NCI-H510A (cell line): ENCODE measurements at places on chromosomes 1 and 21.

DNA sequence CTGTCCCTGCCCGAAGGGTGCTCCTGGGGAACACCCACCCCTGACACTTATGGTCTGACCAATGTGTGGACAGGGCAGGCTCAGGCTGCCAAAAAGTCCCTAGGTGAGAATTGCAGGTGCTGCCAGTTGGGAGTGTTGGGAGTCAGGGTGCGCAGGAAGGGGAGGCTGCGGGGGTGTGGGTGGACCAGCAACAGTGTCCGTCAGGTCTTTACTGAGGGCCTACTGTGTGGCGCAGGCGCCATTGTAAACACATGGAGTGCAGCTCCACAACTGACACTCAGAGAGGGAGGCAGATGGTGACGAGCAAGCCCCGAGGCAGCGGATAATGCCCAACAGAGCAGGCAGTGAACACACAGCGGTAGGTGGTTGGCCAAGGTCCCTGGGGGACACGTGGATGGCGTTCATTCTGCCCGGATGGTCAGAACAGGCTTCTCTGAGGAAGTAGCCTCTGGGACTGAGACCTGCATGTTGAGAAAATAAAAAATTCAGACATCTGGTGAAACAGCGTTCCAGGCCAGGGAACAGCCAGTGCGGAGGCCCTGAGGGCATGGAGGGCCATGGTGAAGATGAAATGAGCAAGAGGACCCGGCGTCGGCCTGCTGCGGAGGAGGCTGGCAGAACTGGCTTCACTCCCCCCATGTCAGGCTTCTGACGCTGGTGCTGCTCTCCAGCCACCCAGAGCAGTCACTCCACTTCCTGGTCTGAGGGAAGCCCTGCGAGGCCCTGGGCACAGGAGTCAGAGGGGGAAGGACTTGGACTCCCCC lies 136.2 kb upstream of the ZBTB40 start:
- DNase-seq, result no peak

GRCh38 chr1:175158170-175158591 lies 34.4 kb downstream of the KIAA0040 start:
- no peak for DNase-seq

GRCh38 chr1:81493102-81493869 lies 307.4 kb upstream of the ADGRL2 start:
- DNase-seq, result no peak

- no peak for DNase-seq
These were observed 12.9 kb upstream of the CEP85 start for GRCh38 chr1:26221094-26221493.

- no peak for DNase-seq
These were observed 272.9 kb upstream of the C1orf174 start for GRCh38 chr1:4172644-4173599.

DNA sequence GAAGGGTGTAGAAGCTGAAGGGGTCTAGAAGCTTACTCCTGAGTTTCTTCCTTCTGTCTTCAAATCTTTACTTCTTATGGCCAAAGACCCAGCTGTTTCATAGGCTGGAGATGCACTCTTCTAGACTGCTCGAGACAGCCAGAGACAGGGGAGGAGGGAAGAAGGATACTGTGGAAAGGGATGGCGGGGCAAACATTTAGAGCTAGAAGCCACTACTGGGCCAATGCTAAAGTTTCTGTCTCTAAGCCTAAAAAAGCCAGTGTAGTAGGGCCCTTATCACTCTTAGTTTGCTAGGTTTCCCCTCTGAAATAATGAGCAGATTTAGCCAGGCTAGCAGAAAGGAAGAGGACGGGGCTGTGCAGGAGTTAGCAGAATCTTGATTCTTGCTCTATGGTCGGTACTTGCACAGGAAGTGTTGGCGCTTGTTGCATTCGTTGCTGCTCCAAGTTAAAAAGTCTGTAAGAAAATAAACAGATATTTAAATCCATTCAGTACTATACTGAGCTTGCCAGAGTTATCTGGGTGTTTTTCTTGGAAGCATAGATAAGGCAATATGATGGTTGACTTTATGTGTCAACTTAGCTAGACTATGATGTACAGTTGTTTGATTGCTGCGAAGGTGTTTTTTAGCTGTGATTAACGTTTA lies 16.9 kb downstream of the REG4 start:
- DNase-seq, result no peak

DNA sequence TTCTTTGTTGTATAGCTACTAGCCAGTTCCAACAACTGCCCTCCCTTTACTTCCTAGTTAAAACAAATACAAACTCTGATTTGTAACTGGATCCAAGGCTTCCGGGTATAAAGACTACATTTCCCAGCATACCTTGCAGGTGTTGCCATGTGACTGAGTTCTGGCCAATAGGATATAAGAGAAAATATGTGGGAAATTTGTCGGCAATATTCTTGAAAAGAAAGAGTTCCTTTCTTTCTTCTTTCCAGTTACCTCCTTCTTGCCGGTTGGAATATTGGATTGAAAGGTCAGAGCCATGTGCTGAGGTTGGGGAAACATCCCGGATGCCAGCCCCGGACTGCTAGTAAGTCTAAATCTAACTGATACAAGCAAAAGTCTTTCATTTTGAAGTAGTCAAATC lies 23.0 kb upstream of the ZBTB40 start:
- DNase-seq, result no peak

DNA sequence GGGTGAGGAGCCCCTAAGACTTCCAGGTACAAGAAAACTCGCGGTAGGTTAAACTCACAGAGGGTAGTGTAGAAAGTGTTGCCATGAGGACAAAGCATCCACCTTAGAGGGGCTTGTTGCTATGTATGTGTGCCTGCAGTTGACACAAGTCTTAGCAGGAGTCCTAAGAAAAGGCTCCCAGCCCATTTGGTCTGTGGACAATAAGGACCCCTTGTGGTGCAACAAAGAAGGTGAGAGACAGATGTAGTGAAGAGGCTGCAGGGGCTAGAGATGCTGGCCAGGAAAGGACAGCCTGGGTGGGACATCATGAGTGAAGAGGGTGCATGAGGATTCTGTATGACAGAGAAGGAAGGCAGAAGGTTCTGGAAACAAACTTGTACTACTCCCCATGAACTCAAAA lies 36.3 kb upstream of the IL10 start:
- no peak for DNase-seq

DNA sequence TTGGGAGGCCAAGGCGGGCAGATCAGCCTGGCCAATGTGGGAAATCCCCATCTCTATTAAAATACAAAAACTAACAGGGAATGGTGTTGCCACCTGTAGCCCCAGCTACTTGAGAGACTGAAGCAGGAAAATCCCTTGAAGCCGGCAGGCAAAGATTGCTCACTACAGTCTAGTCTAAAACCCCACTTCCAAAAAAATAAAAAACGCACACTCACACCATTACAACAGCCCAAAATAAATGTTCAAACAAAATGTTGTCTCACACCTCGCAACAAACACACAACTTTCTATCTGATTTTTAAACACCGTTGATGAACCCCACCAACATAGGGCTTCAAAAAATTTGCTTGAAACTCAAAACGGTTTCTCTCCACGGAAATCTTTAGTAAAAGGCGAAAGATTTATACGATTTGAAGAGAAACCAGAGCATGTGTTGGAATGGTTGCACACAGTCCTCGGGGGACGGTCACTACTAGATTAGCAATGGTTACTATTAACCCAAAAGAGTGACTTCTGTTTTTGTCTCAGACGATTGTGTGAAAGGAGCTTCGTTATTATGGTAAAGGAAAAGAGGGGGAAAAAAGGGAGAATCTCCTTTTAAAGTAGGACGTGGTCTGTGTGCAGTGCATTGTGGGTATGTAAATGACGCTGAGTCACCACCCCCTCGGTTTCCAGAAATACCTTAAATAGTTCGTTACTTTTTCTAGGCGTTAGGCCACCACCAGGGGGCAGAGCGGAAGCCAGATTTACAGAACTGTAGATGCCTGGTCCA lies at the start of gene RNU5D-1:
RNU5D-1 (minus strand) TSS at position 430 of the 772 bp plus-strand sequence.
- DNase-seq, result peak; percentile 84

GRCh38 chr1:1407636-1408318 lies 684 bp upstream of the MRPL20 start:
- DNase-seq, result peak; percentile 42

DNA sequence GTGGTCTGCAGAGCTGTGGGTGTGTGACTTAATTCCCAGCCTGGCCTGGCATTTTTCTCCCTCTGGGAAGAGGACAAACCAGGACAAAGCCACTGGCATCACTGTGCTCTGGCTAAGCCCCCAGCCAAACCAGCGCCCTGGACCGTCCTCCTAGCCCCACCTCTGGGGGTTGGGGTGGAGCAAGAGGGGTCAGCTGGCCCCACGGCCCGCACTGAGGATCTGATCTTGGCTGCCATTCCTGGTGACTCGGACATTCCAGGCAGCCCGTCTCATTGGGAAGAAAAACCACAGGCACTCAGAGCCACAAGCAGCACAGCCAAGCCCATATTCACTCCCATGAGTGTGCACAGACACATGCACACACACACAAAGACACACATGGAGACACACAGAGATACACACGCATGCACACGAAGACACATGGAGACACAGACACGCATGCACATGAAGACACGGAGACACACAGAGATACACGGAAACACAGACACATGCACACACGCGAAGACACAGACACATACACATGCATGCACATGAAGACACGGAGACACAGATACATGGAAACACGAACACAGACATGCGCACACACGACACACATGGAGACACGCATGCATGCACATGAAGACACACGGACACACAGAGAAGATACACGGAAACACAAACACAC lies 2.3 kb upstream of the MXRA8 start:
- no peak for DNase-seq

DNA sequence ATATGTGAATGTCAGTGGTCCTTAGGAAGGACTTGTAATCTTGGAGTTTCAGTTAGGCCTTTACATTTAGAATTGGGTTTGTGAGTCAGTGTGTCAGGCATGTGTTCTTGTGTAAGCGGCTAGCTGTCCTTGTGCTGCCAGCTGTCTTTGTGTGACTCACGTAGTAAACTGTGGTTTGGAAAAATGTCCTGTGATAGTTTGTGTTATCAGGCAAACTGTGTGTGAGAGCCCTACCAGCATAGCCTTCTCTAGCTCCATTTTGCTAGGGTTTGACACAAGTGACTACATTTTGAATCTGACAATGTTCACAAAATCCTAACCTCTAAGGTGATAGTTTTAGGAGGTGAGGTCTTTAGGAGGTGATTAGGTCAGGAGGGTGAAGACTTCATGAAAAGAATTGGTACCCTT lies 6.9 kb upstream of the SLC35D1 start:
- DNase-seq, result no peak

GRCh38 chr1:83799594-83799993 lies 199.3 kb downstream of the TTLL7 start:
- no peak for DNase-seq

DNA sequence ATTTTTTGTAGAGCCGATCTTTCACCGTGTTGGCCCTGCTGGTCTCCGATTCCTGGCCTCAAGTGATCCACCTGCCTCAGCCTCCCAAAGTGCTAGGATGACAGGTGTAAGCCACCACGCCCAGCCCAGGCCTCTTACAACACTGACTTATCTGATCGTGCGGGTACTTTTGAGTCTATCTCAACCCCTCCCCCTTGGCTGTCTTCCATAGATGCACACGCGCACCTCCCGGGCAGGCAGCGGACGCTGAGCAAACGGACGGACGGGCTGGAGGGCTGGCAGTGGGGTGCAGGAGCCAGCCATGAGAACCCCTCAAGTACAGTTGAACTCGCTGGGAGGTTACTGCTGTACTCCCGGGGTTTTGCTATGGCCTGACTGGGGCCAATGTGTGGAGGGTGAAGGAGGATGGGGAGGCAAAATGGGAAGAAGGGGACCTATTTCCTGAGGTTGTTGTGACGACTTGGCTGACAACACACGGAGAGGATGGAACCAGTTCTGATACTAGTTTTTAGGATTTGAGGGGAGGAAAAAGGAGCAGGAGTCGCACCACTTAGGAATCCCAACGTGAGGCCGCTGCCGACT lies 959 bp downstream of the CD58 start:
- DNase-seq, result peak; percentile 37

GRCh38 chr1:69737527-69738185 lies 169.9 kb downstream of the LRRC7 start:
- DNase-seq, result peak; percentile 37

DNA sequence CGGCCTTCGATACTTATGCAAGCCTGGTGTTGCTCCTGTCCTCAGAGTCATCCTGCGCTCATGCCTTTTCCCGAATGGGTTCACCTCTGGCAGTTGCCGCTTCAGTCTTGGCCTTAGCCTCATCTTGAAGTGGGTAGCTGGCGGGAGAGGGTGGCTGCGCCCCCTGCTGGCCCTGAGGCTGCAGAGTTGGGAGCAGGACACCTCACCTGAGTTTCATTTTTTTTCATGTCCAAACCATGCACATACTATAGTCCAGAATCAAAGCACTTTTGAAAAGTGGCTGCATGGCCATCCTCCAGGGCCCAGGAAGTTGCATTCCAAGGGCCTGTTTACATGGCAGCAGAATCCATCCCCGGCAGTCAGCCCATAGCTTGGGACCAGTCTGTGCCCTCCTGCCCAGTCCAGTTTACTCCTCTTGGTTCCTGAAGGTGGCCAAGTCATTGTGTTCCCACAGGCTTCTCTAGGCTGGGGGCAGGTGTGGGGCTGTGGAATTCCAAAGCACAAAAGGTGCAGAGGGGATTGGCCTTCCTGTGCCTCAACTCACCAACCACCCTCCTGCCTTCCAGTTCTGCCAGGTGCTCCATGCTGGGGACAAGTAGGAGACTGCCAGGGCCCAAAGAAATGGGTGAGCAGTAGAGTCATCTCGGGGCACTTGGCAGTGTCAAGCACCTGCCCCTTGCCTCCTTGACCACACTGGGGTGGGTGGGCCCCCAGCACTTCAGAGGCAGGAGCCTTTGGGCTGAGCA lies 44.0 kb downstream of the YARS1 start:
- peak; percentile 49 for DNase-seq

DNA sequence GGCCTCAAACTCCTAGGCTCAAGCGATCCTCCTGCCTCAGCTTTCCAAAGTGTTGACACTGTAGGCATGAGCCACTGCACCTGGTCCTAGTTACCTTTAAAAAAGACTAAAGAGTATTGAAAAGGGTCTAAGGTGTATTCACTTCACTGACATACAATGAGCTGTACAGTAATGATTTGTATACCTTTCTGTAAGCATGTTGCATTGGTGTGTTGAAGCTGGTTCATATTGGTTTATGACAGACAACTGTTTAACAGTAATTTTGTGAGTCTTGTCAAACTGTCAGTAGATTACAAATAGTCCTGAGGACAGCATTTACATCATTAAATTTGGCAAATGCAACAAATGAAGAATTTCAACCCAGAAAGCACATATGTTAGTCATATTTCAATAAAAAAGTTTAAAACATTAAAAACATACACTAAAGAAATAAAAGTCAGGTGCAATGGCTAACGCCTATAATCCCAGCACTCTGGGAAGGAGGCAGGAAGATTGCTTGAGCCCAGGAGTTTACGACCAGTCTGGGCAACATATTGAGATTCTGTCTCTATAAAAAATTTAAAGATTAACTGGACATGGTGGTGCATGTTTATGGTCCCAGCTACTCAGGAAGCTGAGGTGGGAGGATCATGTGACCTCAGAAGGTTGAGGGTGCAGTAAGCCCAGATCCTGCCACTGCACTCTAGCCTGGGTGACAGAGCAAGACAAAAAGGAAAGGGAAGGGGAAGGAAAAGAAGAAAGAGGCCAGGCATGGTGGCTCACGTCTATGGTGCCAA lies 88.3 kb upstream of the HP1BP3 start:
- DNase-seq, result no peak

- DNase-seq, result no peak
These were observed 9.5 kb downstream of the ATP6V1G3 start for GRCh38 chr1:198530953-198531352.

- DNase-seq, result no peak
These were observed 11.9 kb upstream of the DUSP10 start for GRCh38 chr1:221753828-221754188.

GRCh38 chr1:114986286-114986685 lies 43.3 kb upstream of the TSHB start:
- DNase-seq, result no peak

GRCh38 chr1:247102381-247102780 lies 1.8 kb downstream of the ZNF669 start:
- no peak for DNase-seq
